ENCODE measurements at places on chromosomes 1 and 21.
A peak's percentile ranks its signal among the peaks of the same experiment; 100 is the strongest.

GRCh38 chr1:53525595-53525994 lies 66.4 kb downstream of the DMRTB1 start:
- no peak for DNase-seq

DNA sequence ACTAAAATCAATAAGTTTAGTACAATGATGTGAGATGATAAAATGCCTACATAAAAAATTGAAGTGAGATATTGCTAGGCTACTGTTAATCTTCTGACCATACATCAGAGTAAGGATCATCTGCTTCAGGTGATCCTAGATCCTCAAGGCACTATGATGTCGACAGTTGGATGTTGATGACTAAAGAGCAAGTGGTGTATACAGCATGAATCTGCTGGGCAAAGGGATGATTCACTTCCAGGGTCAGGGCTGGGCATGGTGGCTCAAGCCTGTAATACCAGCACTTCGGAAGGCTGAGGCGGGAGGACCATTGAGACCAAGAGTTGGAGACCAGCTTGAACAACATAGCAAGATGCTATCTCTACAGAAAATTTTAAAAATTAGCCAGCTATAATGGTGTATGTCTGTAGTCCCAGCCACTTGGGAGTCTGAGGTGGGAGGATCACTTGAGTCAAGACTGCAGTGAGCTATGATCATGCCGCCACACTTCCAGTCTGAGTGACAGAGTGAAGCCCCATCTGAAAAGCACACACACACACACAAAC lies 24.6 kb downstream of the NUF2 start:
- DNase-seq: no peak

DNA sequence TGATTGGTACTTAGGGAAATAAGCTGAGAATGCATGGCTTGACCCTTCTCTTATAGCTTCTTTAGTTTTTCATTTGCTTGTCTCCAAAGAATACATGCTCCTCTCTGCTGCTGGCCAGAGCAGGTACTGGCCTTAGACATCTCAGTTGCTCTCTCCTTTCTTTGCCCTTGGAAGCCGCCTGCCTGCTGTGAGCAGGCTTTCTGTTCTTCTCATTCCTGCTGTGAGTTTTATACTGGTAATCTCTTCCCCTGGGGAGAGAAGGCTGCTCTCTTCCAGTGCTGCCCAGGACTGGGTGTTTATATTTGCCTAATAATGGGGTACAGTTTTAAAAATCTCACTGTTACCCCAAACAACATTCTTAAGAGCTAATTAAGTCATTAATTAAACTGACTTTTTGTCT lies 323.5 kb upstream of the LRRC7 start:
- no peak for DNase-seq

GRCh38 chr1:206850401-206850800 lies 15.0 kb upstream of the IL20 start:
- no peak for DNase-seq

GRCh38 chr1:152968248-152968647 lies 2.2 kb upstream of the SPRR4 start:
- DNase-seq: no peak

DNA sequence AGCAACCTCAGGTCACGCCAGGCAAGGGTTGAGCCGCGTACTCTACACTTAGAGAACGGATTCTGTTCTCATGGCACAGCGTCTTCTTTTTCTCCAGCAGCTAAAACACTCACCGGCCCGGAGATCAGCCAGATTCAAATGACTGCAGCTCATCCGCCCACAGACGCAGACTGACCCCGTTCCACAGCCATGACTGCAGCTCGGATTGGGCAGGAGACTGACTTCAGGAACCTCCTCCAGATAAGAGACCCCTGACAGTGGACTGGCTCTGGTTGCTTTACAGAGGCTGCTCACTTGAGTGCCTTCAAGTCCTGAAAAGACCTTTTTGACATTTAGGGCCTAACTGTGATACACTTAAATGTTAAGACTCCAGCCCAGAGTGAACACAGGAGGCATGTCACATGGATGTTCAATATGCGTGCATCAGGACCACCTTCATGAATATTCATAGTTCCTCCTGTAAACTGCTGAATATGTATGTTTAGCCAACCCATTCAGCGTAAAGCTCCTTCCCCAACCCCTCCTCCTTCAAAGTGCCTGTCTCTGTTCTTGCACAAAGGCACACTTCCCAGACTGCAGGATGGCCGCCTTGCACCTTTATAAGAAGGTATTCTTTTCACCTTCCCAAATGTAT lies 42.6 kb downstream of the BACE2 start:
- DNase-seq: no peak

GRCh38 chr1:118905671-118906070 lies 82.5 kb downstream of the TBX15 start:
- DNase-seq: no peak

GRCh38 chr1:169250795-169251194 lies 116.8 kb downstream of the NME7 start:
- no peak for DNase-seq

GRCh38 chr1:14767075-14767474 lies 168.6 kb downstream of the KAZN start:
- no peak for DNase-seq

GRCh38 chr1:31382379-31382989 lies 9.6 kb upstream of the FABP3 start:
- DNase-seq: no peak

- no peak for DNase-seq
Observed at GRCh38 chr1:8381618-8382017, 63.7 kb downstream of the SLC45A1 start.

DNA sequence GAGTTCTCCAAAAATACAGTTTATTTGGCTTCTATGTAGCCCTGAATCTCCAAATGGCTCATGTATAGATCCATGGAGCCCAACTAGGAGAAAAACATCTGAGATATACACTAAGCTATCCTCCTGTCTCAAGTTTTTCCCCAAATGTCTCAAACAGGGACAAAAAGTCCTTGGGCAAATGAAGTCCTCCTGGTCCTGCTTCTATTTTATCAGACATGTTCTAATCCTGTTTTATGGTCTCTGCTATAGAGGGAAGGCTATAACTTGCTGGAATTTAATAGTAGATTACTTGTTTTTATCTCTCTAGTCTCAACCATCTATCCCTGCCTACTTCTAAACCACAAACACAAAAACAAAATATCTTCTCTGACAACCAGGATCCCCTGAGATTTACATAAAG lies 26.9 kb downstream of the CRP start:
- no peak for DNase-seq

DNA sequence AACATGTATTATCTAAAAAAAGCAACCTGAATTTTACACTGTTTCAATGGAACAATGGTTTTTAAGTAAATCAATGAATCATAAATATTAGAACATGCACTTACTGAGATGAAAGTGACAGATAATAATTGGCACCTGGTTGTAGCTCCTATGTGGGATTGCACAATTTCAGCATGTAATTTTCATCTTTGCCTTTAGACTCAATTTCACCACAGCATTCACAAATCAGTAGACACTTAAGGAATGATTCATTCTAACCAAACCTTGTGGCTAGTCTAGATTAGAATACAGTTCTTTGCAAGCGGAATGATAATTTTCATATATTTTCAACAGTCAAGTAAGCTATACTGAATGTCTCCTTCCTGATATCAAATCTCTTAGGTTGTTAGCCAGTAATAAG lies 853.4 kb downstream of the KCNT2 start:
- DNase-seq: no peak

GRCh38 chr1:169427081-169427641 lies at the start of gene CCDC181:
CCDC181 (minus strand) TSS chr1:169427474; CDS start chr1:169424927, 2,547 bp downstream.
- DNase-seq: peak; percentile 69

DNA sequence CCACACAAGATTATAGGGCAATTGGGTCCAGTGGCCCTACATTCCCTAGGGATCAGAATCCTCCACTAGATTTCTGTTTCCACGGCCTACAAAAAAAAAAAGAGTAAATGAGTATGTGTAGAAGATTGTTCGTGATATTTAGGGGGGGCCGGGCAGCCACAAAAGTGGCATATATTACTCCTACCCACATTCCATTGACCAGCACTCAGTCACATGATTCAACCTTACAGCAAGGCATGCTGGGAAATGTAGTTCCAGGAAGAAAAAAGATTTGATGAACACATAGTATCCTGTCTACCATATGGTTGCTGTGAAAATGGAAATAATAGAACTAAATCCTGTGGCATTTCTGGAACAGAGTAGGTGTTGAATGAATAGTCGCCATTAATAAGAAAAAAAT lies 43.4 kb upstream of the GJB5 start:
- no peak for DNase-seq

- DNase-seq: no peak
Observed at GRCh38 chr1:16718908-16719533, 21.3 kb upstream of the RNU1-4 start.

- DNase-seq: no peak
Observed at GRCh38 chr1:38063616-38064015, 17.0 kb upstream of the POU3F1 start.

GRCh38 chr1:47227341-47228232 lies 4.4 kb downstream of the TAL1 start:
- DNase-seq: no peak

DNA sequence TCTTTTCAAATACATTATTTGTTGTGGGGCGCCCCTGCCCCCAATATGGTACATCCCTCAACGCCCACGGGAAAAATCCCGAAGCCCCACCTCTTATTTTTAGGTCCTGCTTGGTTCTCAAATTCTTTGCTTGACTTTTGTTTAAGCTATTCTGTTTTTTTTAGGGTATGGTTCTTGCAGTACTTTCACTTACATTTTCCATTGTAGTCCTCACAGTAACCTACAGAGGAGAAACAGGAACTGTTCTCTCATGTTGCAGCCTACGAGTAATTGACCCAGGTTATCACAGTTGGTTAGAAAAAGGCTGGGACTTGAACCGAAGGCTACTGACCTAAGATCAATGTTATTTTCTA lies 697 bp upstream of the C21orf91 start:
- DNase-seq: peak; percentile 85

DNA sequence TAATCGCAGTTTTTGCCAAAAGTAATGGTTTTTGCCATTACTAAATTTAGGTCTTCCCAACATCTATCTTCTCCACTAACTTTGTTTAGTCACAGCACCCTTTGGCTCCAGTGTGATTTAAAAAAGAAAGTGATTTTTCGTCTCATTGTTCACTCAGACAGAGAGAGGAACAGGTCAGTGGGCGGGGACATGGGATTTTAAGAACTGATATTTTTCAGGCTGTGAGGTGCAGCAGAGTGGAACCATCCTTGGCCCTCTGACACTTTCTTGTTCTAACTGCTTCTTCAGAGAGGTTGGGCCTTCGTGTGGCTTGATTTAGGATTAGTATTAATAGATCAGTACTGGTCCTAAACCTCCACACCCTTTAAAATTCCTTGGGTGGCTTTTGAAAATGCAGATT lies 38.8 kb downstream of the CASQ2 start:
- no peak for DNase-seq

GRCh38 chr1:36258960-36259344 lies 34.7 kb downstream of the THRAP3 start:
- no peak for DNase-seq

GRCh38 chr1:38938722-38939260 lies 2.8 kb downstream of the RHBDL2 start:
- no peak for DNase-seq

DNA sequence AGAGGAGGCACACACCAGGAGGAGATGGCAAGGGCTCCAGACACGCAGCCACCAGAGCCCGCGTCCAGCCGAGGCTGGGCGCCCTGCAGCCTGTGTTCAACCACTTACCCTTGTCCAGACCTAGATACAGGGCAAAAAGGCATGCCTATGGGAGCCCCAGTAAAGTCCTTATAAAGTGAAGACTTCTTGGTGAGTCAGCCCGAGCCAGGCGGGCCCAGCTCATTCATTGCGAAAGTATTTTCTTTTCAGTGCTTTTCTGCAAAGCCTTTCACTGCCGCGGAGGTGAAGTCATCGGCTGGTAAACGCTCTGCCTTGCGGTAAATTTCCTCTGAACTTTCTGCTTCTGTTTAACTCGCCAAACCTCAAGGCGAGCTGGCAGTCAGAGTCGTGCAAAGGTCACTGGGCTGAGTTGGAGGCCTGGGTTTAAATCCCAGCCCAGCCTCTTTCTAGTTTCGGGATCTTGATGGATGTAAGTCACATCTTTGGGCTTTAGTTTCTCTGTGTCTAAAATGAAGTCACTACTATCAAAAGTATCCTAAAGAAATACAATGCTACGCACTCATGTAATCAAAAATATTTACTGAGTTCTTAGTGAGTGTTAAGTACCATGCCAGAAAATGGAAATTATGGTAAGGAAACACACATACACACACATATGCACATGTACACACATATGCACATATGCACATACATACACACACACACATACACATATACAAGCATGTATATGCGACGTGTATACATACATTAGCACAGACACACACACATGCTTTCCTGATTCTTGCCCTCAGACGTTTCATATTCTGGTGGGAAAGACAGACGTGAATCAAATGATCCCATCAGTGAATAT lies 54.7 kb upstream of the IFFO2 start:
- no peak for DNase-seq

Measured in NCI-H345 (cell line).